ENCODE measurements at places on chromosomes 1 and 21. TPM values are rescaled to one million over a fixed set of nuclear protein-coding genes. Genes with fewer than 3 reads are reported as not detected.
A peak's percentile ranks its signal among the peaks of the same experiment; 100 is the strongest.

The TNN gene
- not detected for total RNA-seq

- DNase-seq: no peak
Measured at GRCh38 chr1:76186554-76187170, 112.1 kb downstream of the ST6GALNAC3 start.

The IL6R gene
- total RNA-seq: 28.7 TPM

GRCh38 chr1:42983253-42983652, 24.6 kb upstream of the SLC2A1 start:
- no peak for DNase-seq

DNA sequence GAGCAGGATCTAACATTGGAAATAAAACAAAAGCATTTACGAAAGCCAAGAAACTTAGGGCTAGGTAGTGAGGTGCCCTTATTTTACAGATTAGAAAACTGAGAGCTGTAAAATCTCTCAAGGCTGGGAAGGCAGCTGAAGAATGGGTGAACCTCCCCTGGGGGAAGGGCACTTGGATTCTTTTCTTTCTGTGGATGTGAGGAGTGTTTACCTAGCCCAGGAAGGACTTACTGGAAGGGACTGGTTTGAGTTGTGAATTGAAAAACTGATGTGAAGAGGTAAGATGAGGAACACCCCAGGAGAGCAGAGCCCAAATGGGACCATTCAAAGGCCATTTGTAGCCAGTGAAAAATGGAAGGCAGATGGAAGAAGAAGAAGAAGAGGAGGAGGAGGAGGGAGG, 74.7 kb upstream of the NGF start:
- DNase-seq: no peak

- DNase-seq: no peak
Measured at GRCh38 chr1:95426772-95427171, 192.8 kb downstream of the RWDD3 start.

- DNase-seq: no peak
Measured at GRCh38 chr1:12405325-12406210, 175.7 kb downstream of the VPS13D start.

DNA sequence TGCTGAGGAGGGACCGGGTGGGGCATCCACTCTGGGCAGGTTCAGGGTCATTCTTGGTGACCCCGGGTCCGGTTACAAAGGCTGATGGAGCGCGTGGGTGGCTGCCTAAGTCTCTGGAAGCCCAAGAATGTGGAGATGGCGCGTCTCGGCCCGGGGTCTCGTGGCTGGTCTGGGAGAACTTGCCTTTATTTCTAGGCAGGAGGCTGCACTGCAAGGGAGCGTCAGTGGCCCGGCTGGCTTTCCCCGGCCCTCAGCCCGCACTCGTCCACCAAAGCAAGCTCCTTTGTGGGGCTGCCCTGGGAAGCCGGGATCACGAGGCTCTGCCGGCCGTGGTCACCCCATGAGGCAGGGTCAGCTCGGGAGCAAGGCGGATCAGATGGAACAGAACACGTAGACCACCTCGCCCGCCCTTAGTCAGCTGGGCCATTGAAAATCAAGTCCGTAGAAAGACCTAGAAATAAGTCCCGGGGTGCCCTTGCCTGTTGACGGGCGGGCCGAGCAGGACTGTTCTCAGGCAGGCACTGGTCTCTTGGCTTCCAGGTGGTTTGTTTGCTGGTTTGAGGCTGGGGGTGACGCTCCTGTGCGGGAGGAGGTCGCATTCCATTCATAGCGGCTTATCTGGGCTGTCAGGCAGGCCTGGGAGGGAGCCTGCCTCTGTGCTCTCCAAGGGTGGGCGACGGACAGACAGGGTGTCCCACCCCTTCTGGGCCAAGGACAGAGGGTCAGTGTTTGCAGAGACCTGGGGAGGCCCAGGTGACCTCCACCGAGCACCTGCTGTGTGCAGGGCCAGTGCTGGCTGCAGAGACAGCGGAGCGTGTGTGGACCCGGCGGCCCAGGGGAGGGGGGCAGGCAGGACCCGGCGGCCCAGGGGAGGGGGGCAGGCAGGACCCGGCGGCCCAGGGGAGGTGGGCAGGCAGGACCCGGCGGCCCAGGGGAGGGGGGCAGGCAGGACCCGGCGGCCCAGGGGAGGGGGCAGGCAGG, 25.8 kb downstream of the COL18A1 start:
- DNase-seq: no peak

DNA sequence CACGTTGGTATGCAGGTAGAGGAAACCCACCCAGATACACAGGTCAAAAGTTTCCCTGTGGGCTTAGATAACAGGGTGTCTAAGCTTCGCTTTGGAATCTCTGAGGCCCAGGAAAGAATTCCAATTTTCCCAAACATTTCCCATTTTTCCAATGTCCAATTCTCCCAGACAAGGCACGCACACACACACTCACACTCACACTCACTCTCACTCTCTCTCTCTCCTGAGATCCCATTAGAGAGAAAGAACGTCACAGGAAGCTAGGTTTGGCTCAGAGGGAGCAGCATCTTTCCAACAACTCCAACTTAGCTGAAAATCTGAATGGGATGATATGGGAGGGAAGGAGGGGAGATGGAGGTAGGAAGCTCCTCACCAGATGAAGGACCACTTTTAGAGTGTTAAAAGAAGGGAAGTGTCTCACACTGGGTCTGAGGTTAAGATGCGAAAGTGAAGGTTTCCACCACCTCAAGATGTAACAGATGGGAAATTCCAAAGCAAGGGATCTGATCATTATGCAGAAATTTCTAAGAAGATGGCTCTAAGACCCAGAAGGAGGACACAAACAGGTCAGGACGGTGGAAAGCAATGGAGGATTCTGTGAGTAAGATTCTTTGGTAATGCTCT, 63.5 kb downstream of the GNG12 start:
- no peak for DNase-seq

GRCh38 chr1:89121641-89122040, 4.3 kb downstream of the GBP2 start:
- no peak for DNase-seq

DNA sequence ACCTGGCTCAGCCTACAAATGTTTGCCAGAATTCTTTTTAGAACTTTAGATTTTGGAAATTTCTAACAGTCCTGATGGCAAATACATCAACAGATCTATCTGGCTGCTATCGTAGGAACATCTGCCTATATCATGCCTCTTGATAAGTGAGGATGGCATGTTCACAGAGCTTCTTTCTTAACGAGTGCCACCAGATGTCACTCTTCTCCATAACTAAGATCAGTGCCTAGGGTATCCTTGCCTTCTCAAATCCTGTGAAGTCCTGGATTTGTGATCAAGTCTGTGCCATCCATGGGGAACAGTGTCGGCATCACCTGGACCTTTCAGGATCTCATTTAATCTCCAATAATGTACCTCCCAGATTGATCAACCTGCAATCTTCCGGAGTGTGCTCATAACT, 36.5 kb upstream of the CD5L start:
- peak; percentile 35 for DNase-seq

GRCh38 chr1:22341791-22342605, 109.7 kb upstream of the ZBTB40 start:
- no peak for DNase-seq

The OR10Z1 gene
- not detected for total RNA-seq

The EVA1C gene
- 11.7 TPM for total RNA-seq

DNA sequence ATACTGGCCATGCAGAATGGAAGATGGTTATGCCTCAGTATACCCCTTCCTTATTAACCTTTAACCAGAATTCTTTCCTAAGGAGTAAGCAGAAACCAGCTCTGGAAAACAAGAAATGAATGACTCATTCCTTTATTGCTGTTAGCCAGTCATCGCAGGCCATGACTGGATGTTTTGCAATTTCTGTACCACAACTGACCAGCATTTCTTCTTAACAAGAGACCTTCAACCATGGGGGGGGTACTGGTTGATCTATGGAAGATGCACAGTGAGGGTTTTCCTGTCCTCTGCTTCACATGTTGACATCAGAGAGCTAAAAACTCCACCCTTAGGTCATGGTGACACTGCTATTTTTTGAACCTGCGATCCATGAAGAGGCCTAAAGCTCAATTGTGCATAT, 28.0 kb upstream of the RNF2 start:
- DNase-seq: peak; percentile 90

DNA sequence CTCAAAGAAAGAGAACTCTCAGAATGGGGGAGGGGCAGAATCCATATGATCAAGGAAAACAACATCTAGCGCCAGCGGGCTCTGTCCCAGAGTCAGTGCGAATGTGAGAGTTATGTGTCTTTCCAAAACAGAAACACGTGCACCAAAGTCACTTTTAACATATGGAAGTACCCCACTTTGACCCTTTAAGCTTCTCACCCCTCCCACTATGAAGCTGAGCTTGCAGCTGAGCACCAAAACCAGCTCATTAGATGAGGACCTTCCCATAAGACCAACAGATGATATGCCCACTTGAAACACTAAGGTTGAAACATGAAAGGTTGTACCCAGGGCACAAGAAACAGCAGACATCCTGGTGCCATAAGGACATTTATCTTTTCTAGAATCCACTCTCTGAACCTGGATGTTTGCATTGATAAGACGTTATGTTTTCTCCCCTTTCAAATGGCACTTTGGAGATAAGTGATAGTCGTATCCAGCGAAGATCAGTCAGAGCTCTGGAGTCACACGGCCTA, 171.0 kb downstream of the TGFBR3 start:
- no peak for DNase-seq

- no peak for DNase-seq
Measured at GRCh38 chr1:44694863-44695478, 20.5 kb downstream of the ARMH1 start.

DNA sequence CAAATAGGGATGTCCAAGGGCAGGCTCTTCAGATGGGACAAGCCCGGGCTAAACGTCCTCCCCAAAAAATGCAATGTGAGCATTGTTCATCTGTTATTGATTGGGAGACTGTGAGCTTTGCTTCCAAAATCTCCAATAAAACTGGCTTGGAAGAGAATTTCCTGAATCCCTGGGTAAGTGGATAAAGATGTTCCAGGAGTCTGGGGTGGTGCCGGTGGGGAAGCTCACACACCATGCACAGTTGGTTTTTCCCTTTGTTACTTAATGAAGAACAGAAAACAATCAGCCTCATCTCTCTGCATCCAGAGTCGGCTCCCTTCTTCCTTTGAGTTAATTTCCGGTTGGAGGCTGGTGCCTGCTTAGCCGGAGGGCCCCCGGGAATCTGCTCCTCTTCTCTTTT, 72.1 kb upstream of the ZBTB40 start:
- no peak for DNase-seq

DNA sequence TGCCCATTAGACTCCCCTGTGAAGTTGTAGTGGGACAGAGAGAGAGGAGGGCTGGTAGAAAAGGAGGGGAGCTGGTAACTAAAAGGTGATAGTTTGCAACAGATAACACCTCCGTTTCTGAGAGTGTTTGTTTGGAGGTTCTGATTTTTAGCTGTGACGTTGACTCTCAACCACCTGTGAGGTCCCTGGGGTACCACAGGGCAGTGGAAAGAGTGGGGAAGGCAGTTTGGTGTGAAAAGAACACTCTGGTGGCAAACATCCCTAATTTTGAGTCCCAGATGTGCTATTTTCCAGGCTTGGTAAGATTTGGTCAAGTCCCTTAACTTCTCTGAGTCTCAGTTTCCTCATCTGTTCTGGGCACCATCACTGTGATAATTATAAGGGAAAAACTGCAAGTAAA, 29.3 kb downstream of the RAB3B start:
- DNase-seq: no peak

GRCh38 chr1:26234644-26235370, 807 bp downstream of the CEP85 start:
- peak; percentile 29 for DNase-seq

The C4BPA gene
- total RNA-seq: not detected

The CCDC28B gene
- total RNA-seq: 1.7 TPM

GRCh38 chr1:89355056-89355455, 8.8 kb upstream of the GBP6 start:
- DNase-seq: no peak
